ENCODE measurements at places on chromosomes 6 and 20. TPM values are rescaled to one million over a fixed set of nuclear protein-coding genes. Genes with fewer than 3 reads are reported as not detected.

- no peak for DNase-seq
These were observed 798.3 kb downstream of the KIF16B start for GRCh38 chr20:15774926-15775325.

DNA sequence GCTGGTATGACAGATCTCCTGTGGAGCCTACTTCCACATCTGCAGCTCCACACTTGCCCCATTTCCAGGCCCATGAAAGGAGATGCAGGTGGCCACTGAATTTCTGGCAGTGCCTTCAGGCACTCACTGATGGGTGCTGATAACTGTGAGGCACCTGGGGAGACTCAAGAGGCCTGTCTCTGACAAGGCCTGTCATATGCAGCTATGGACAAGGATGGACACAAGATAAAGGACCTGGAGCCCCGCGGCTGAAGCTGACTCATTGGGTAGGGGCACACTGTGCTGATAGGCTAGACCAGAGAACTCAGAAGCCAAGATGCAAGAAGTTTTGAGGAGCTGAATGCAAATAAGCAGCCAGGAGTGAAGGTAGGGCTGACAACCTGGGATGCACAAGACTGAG, 81.0 kb upstream of the LRFN2 start:
- no peak for DNase-seq

- no peak for DNase-seq
These were observed 72.6 kb downstream of the HIVEP2 start for GRCh38 chr6:142872376-142872775.

- DNase-seq, result no peak
These were observed 210.3 kb downstream of the BCKDHB start for GRCh38 chr6:80316686-80317231.

- DNase-seq, result no peak
These were observed 1.3 kb upstream of the RAMACL start for GRCh38 chr6:166587631-166588413.

GRCh38 chr20:47727170-47727880, 58.0 kb downstream of the SULF2 start:
- DNase-seq, result peak; percentile 35

DNA sequence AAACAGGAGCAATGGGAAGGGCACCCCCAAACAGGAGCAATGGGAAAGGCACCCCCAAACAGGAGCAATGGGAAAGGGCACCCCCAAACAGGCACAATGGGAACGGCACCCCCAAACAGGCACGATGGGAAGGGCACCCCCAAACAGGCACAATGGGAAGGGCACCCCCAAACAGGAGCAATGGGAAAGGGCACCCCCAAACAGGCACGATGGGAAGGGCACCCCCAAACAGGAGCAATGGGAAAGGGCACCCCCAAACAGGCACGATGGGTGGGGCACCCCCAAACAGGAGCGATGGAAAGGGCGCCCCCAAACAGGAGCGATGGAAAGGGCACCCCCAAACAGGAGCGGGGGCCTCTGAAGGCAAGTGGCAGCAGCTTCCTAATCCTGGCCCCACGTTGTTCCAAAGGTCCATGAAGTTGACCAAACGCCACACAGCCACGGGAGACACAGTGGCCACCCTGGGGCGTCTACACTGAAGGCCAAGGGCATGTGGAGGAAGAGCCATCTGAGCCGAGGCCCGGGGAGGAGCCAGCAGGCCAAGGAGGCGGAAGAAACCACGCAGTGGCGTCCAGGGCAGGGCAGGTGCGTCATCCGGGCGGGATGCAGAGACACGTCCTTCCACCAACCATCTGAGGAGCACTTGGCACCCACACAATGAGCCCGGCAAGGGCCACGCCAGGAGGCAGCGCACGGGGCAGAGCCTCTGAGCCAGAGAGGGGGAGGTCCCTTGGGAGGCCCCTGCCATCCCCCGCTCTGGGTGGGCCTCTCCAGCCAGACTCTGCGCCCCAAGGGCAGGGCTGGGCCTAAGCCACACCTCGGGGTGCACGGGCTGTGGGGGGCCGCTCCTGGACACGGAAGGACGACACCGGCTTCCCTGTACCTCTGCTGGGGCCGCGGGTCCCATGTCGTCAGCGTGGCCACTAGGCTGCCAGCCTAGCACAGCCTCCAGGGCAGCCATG, 21.5 kb upstream of the NTSR1 start:
- no peak for DNase-seq

GRCh38 chr6:119210596-119210995, 132.1 kb upstream of the FAM184A start:
- DNase-seq, result no peak

The FANCE gene
- 4.5 TPM for total RNA-seq

The ZNF334 gene
- total RNA-seq, result 0.21 TPM

The OLIG3 gene
- total RNA-seq, result 0.12 TPM

The TMEM151B gene
- not detected for total RNA-seq

The DDRGK1 gene
- total RNA-seq, result 43.7 TPM

The BPIFB4 gene
- not detected for total RNA-seq
